ENCODE measurements at places on chromosomes 2 and 18.

DNA sequence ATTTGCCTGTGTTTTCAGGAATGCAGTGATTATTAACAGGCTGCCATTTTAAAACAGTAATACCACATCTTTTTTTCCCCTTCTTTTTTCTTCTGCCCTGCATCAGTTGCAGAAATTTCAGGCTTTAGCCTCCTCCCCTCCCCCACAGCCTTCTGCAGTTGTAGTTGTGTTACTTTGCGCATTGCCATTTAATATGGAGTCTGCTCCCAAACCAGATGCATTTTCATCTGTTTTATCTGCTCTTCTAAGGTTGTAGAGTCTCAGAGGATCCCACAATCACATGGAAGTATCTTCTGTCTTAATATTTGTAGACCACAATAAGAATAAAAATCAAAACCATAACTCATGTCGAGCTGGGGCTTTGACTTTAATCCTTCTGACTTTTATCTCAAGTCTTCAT, 3.8 kb downstream of the ASXL3 start:
- DNase-seq = no peak

GRCh38 chr2:119251652-119252051, 28.0 kb downstream of the STEAP3 start:
- DNase-seq = no peak

DNA sequence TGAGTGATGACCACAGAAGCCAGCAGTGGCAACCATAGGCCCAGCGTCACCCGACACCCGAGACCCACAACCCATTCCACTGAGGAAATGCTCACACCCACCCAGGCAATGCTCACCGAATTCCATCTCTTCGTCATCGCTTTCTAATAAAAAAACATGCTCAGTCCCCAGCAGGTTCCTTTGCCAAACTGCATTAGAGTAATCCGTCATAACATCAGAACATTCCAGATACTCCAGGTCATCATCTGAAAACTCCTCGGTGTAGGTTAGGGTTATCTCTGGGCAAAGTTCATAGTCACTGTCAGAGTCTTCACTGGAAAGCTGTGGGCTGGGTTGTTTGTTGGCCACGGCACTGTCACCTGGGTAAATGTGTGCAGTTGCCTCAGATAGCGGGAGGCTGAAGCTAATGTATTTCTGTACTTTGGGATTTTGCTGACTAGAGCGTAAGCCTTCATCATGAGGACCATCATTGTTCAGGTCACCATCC, 49.3 kb downstream of the ALPK2 start:
- DNase-seq = no peak

DNA sequence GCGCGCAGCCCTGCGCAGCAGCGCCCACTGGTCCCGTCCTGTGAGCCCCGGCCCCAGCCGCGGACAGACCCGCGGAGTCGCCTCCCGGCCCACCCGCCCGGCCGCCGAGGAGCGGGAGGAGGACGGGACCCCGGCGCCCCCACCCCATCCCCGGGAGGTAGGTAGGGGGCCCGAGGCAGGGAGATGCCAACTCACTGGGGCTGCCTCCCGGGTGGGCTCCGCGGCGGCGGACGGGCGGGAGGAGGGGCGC, 160 bp downstream of the SPTBN1 start:
- no peak for DNase-seq

DNA sequence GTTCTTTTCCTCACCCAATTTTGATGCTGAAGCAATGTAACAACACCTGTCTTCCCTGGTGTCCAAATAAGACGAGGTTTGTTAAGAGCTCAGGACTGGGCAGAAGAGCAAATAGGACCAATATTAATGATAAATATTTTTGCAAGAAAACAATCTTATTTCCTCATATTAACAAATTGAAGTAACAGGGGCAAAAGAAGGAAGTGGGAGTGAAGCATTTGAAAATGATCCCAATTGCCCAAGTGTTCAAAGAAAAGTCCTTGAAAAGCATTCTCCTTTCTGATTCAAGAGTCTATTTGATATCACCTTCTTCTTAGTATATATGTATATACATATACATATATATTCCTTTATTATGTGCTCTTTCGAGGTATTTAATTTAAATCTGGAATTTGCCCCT, 418.8 kb downstream of the ARHGAP15 start:
- DNase-seq = no peak

GRCh38 chr18:51897884-51898283, 442.1 kb upstream of the DCC start:
- no peak for DNase-seq

DNA sequence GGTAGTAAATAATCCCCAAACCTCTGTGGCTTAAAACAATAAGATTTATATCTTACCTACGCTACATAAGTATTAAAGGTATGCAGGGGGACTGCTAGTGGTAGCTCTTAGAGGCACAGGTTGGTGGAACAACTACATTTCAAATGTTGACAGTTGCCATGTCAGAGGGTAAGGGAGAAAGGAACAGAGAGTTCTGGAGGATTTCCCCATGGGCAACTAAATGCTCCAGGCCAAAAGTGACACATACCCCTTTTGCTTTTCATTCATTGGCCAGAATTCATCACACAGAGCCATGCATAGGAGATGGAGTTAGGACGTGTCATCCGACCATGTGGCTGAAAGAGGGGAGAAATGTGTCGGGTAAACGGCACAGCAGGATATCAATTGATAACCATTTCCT, 133.2 kb downstream of the NAPG start:
- DNase-seq = no peak

DNA sequence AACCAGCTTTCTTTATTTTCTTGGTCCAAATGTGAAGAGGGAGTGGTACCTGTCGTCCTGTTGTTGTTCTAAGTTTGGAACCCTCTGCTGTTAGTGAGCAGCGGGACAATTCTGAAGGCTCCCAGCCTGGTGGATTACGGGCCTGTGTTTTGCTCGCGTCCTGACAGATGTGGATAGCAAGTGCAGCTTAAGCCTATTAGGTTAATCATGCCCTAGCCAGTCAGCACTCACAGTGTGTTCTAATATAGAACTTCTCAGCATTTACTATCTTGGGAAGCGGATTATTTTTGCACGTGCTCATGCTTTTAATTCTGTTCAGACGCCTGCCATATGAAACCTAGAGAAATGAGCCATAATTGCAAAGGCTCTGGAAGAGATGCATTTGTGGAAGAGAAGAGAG, at the start of gene PCARE:
Gene PCARE, minus strand, starts transcription at position 113 of the 400 bp plus-strand sequence. CDS start 262 bp downstream, outside the sequence.
- DNase-seq = no peak

DNA sequence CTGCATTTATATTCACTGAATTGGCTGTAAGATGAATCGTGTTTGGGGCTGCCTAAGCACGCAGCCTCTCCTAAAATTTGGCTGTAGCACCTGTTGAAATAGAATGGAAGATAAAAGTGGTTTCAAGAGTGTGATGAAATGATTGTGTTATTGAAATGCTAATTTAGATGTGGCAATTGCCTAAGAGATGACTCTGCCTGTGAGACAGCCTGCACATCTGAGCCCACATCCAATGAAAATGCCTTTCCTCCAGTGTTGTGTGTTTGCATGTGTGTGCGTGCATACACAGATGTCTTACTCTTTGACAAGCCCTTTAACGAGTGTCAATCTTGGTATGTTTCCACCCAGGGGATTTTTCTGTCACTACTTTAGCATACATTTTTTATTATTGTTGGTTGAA, 346.9 kb downstream of the MEIS1 start:
- no peak for DNase-seq

GRCh38 chr2:237253046-237253702, 160.8 kb downstream of the COL6A3 start:
- DNase-seq = no peak

DNA sequence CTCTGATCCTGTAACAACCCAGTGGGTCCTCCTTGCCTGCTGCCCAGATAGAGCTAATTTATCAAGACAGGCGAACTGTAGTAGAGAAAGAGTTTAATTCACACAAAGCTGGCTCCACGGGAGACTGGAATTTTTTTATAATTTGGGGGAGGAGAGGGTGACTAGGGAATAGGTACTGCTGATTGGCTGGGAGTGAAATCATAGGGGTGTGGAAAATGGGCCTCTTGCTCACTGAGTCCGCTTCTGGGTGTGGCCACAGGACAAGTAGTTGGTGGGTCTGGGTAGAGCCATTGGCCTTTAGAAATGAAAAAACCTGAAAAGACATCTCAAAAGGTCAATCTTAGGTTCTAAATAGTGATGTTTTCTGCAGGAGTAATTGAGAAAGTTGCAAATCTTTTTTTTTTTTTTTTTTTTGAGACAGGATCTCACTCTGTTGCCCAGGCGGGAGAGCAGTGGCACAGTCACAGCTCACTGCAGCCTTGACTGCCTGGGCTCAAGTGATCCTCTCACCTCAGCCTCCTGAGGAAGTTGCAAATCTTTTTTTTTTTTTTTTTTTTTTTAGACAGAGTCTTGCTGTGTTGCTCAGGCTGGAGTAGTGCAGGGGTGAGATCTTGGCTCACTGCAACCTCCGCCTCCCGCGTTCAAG, 14.4 kb upstream of the UGGT1 start:
- no peak for DNase-seq

DNA sequence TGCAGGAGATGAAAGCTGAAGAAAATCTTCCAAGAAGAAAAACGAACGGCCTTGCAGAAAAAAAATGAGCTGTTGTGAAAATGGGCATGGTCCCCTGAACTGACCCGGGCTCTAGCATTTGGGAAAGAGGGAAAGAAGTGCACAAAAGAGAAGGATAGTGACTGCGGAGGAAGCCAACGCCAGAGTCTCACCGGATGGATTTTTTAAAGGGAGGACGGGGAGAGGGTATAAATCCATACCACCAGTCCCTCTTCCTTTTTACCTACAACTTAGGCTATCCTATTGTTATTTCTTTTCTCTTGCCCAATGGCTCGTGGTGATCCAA, 601 bp downstream of the WDR35 start:
- DNase-seq = no peak
